ENCODE measurements at places on chromosomes 11 and 22.

GRCh38 chr11:64998141-64998540 lies 1.4 kb upstream of the BATF2 start:
- no peak for DNase-seq

GRCh38 chr11:114000526-114000925 lies 25.6 kb downstream of the HTR3A start:
- no peak for DNase-seq

DNA sequence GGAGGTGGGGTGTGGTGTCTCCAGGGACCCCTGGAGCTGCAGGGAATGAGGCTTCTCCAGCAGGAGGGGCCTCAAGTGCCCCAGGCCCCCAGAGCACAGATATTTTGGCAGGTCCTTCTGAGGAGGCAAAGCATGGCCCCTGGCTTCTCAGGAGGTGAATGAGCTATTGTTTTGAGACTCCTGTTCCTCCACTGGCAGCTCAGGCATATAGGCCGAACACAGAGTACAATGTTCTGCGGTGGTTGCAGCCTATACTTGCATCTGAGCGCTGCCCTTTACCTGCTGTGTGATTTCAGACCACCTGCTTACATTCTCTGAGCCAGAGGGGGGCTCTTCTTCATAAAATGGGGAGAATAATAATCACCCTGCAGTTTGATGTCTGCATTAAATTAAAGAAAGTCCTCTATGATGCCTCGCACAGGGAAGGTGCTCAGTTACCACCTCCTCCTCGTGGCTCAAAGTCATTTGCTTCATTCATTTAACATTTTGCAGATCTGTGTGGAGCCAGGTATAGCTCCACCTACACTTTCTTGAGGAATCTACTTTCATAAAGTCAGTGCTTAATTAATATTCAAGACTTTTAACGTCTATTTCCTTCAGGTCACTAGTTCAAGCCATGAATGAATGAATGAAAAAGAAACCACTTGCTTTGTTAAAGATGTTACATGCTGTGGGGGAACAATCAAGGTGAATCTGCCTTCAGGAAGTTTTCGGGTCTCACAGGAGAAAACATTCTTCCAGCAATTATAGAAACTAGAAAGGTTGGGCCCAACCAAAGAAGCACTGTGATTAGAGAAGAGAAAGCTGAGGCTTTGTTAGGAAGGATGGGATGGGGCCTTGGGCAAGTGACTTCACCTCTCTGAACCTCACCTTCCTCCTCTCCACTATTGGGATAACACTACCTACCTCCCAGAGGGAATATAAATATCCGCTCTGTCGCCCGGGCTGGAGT lies 68.4 kb downstream of the ADAMTS15 start:
- DNase-seq, result no peak

GRCh38 chr11:28981381-28981780 lies 873.2 kb downstream of the METTL15 start:
- DNase-seq, result no peak

DNA sequence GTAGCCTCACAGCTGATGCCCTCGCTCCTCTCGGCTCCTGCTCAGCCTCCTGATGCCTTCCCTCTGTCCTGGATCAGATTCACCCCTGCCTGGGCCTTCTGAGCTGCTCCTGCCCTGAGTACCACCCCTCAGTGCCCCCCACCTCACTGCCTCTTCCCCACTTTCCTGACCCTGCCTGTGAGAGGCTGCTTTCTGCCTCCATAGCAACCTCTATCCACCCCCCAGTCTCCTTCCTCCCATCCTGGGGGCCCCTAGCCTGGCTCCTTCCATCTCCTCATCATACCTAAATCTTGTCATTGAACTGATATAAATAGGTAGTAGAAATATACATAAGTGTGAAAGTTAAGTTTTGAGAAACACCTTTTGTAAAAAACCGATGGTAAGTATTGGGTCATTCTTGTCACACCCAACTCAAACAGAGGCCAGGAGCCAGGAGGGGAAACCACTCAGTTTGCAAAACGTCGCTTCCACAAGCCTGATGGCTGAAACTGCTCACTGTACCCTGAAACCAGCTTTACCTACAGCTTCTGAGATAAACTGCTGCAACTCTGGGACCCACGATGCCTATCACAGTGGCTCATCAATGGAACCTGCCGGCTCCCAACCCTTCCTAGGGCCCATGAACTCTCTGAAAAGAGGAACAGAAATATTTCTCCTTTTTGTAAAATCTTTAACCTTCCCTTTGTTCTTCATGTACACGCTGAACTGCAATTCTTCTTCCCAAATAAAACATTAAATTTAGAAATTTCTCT lies 4.8 kb upstream of the APOBEC3H start:
- DNase-seq, result no peak

DNA sequence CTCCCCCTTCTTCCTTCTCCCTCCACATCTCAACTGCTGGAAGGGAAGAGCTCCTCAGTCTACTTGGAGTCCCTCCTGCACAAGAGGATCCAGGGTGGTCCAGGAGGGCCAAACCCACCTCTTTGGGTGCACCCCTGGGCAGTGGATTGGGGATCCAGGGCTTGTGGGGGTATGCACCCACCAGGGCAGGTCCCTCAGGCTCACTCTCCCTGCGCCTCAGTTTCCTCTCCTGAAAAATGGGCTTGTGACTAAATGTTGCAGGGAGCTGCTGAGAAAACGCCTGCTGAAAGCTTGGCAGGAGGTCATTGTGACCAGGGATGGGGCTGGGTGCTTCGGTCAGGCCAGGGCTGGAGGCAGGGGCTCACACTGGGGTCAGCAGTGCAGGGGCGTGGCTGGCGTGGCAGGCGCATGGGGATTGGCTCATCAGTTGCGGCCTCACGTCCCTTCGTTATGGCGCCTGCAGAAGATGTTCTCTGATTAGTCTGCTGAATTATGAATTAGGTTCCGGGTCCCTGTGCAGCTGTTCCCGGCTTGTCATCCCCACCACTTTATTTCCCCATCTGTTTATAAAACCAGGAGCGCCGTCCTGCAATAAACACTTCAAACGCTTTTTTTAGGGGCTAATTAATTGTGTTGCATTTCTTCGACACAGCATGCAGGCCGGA lies 25.7 kb upstream of the CCDC188 start:
- no peak for DNase-seq

GRCh38 chr11:114569801-114570200 lies 10.1 kb upstream of the NXPE1 start:
- no peak for DNase-seq

- DNase-seq, result no peak
Measured at GRCh38 chr11:128595221-128595620, 7.9 kb upstream of the ETS1 start.

DNA sequence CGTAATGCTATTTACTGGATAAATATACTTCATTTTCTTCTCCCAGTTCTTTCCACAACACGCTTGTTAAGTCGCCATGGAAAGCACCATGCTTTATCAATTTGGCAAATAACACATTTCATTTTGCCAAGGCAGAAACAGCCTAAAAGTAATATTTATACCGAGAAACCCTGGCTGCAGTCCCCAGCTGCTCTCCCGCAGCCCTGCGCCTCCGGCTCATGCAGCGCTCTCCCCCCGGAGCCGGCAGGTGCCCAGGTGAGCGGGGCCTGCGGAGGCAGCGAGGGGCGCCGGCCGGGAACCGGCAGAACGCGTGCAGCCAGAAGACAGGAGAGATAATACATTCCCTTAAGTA lies 681 bp upstream of the ARHGEF12 start:
- peak; percentile 21 for DNase-seq

Measured in stimulated activated CD4-positive, alpha-beta T cell treated with anti-CD3 and anti-CD28 coated beads, Interleukin-15, amount 100 ng/mL, for 1 hour (primary cell).